ENCODE measurements at places on chromosomes 6 and 20.

DNA sequence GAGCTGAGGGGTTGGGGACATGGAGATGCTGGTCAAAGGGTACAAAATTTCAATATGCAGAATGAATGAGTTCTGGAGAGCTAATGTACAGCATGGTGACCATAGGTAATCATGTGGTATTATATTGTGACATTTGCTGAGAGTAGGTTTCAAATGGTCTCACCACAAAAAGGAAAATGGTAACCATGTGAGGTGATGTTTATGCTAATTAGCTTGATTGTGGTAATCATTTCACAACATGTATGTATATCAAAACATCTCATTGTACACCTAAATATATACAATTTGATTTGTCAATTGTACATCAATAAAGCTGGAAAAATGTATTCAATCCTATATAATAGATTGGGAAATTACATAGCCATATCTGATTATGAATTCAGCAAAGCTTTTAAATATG is 29.5 kb upstream of the TMEM14A start:
- no peak for DNase-seq

DNA sequence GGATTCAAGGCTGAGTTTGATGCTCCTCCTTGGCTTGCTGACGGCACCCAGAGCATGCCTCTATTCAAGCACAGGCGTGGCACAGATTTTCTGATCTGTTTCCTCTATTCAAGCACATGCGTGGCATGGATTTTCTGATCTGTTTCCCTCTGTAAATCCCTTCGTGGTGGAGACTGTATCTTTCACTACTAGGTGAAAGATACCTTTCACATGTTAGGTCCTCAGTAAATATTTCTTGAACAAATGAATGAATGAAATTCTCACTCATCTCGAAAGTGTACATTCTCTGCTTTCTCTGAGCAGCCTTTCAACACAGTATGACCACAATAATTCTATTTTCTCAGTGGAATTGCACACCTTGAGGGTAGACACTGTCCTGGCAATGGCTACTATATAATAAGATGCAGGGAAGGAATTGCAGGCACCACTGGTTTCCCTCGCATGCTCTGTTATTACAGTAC is 72.6 kb upstream of the F13A1 start:
- no peak for DNase-seq

GRCh38 chr6:35302604-35303241 is 5.1 kb downstream of the DEF6 start:
- peak; percentile 66 for DNase-seq

- no peak for DNase-seq
These were observed 110.7 kb downstream of the OGFRL1 start for GRCh38 chr6:71399279-71399678.

DNA sequence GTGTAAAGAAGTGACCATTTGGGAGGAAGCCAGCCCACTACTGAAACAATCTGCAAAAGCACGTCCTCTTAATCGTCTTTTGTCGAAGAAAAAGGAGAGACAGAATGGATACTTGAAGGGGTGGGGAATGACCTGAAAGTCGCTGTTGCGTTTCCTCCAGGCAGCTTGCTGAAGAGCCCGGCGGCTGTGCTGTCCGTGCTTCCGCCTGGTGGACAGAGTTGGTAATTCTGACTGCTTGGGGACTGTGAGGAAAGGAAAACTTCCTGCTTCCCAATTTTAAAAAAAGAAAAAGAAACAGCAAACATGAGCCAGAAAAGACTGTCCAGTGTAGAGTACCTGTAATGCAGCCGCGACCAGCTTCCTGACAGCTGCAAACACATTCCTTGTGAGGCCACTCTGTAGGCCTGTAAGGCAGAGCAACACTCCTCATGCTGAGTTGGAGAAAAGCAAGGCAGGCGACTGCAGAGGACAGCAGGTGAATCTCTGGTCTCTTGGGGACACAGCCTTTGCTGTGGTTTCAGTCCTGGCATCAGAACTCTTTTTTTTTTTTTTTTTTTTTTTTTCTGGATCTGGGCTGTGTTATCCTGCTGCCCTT is 251.1 kb upstream of the TBX18 start:
- DNase-seq: no peak

DNA sequence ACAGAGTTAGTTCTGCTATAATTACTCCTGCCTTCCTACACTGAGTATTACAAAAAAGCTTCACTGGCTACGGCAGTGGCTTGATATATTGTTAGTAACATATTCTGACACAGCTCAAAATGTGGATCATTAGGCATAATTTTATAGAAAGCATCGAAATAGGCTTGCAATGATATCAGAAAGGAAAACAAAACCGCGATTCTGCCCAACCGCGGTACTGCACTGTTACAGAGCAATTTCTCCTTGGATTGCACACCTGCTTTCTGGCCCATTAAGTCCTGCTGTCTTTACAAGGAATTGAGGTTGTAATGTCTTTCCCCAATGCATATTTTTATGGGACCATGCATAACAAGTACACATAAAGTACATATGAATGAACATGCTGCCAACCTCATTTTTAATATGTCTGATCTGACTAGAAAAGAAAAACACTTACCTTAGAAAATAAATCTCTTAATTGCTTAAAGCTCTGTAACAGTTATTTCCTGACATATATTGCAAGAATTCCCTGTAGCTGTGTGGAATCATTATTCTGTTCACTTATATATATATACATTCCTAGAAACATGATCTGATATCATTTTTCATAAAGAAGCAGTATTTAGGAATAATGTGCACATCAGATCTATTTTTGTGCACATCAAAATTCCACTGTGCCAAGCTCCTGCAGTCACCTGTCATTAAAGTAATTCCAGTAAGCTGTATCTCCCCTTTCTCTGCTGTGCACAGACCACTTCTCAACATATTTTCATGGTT is 763.9 kb downstream of the HACE1 start:
- DNase-seq: no peak

- peak; percentile 13 for DNase-seq
These were observed 530 bp downstream of the TDP2 start for GRCh38 chr6:24666097-24666640.

GRCh38 chr6:9025228-9025627 is 589.9 kb upstream of the SLC35B3 start:
- DNase-seq: no peak

DNA sequence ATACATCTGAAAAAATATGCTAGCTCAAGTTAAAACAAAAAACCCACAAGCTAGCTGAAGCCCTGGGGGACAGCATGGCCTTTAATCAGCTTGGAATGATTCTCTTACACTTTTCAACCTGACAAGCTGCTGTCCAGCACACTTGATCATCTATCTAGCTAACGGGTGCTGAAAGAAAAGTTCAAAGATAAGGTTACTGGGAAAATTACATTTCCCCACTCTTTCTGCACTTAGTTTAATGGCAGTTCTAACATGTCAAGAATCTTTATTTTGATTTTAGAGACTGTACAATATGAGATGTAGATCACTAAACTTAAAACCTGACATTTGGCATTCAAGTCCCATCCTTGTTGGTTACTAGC is 53.4 kb downstream of the STK4 start:
- no peak for DNase-seq

DNA sequence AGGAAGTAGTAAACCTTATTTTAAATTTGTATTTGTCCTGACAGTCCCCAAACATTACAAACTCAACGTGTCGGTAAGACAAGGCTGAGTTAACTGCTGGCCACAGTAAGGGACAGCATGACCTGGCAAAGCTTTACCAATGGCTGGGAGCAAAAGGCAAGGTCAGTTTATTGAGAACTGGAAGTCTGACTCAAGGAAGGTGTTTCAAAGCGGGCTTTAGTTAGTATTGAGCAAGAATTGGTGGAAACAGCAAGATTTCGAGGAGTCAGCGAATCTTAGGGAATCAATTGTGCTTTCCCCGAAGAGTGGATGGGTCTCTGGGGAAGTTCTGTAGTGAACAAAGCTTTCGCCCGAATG is 885 bp upstream of the GZF1 start:
- no peak for DNase-seq

DNA sequence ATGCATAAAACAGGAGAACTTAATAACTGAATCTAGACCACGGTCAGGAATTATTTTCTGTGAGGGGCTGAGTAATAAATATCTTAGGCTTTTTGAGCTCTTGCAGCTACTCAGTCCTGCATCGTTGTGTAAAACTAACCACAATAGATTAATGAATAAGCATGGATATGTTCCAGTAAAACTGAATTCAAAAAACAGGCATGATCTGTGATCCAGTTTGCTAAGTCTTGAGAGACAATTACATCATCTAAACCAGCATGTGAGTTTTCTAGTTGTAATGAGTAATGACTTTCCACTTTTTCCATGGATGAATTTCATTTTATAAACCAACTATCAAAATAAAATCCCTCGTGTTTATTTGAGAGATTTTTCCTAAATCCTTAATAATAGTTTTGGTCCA is 336.8 kb downstream of the RFPL4B start:
- DNase-seq: no peak

DNA sequence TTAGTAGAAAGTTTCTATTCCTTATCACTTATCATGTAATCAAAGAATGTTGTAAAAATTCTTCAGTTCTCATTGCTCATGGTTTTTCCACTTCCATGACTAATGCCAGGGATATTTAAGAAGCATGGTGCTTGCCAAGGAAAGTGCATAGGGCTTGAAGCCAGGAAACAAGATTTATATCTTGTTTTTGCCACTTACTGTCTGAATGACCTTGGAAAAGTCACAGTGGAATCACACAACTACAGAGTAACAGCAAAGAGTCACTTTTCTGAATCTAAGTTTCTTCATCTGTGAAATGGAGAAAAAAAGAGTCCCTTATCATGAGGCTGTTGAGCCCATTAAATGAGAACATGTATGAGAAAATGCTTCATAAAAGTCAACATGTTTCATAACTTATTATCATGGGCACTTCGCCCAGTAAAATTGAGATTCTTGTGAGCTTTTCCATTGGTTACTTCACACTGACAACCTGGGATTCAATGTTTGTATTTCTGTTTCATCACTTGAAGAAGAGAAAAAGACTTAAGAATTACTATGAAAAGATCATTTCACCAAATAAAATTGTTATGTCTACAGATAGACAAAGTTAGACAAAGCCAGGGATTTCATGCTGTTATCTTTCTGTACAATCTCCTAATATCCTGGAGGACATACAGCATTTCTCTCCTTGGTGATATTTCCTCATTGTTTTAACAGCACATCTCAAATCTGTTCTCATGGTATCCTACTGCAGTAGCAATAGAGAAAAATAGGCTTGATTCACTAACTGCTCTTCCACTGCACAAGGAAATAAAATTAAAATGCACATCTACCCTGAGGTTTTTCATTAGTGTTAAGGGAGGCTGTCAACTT is 7.6 kb upstream of the BMP5 start:
- no peak for DNase-seq

- DNase-seq: no peak
These were observed 9.3 kb upstream of the ZFP64 start for GRCh38 chr20:52200870-52201269.

DNA sequence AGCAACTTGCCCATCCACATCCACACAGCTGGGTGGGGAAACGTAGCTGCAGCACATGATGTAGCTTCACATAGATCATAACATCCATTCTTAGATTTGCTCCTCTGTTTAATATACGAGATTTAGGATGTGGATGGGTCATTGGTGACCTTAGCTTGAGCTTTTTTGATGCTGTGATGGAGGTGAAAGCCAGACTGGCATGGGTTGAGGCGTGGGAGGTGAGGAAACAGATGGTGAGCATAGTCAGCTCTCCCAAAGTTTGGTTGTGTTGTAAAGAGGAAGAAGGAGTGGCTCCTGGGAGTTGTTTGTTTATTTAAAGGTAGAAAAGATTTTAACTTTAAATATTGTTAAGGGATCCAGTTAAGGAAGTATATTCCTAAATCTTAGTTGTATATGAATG is 5.3 kb downstream of the ARFGEF2 start:
- no peak for DNase-seq

GRCh38 chr6:115582386-115582785 is 478.3 kb downstream of the FRK start:
- DNase-seq: no peak

GRCh38 chr6:19417713-19418112 is 419.5 kb upstream of the ID4 start:
- DNase-seq: no peak

- DNase-seq: no peak
These were observed 291.8 kb downstream of the BMP7 start for GRCh38 chr20:56974499-56975250.

DNA sequence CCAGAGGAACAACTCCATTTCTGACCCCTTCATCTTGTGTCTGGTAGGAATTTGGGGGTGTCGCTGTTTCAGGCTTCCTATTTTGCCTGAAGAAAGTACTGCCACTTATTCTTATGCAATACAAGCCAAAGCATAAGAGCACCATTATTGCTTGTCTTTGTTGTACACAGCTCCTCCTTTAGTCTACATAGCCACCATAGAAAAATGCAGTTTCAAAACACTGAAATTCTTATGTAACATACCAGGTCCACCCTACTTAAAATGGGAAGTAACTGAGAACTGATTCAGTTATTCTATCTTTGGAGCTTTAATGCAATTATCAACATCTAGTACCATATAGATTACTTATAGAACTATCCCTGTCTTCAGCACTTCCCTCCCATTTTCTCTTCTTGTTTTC is 255.5 kb downstream of the ARHGAP18 start:
- DNase-seq: no peak

GRCh38 chr6:26094036-26094435 is 6.8 kb downstream of the HFE start:
- no peak for DNase-seq

DNA sequence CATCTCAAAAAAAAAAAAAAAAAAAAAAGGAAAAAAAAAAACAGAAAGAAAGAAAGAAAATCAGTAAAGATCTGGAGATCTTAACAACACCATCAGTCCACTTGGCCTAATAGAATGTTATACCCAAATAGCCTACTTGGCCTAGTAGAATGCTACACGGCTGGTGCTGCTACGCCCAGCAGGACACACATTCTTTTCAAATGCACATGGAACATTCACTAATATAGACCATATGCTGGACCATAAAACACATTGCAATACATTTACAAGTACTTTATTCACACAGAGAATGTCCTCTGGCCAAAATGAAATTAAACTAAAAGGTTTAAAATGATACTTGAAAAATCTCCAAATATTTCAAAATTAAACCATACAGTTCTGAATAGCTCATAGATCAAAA is 80.0 kb upstream of the TNFAIP3 start:
- no peak for DNase-seq

GRCh38 chr20:61736751-61737310 is 328.9 kb downstream of the TAF4 start:
- DNase-seq: no peak

DNA sequence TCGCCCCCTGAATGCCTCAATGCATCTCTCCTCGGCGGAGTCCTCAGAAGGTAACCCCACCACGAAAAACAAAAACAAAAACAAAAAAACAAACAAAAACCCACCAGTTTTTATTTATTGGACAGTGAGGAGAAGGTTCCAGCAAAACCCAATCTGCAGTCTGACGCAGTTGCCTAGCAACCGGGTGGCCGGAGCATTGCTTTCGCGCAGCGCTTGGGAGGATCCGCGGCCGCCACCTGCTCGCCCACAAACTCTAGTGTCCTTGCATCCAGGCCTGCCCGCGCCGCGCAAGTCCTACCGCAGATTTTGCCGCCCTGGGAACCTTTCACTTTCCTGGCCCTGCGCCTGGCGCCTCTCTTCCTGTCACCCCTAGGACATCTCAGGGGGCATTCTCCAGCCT is 17.6 kb downstream of the TFAP2B start:
- DNase-seq: no peak
